GM12878 (cell line): ENCODE measurements at places on chromosomes 2 and 18.
A peak's percentile ranks its signal among the peaks of the same experiment; 100 is the strongest.

GRCh38 chr18:38497266-38497665 is 931.7 kb upstream of the CELF4 start:
- DNase-seq = no peak

DNA sequence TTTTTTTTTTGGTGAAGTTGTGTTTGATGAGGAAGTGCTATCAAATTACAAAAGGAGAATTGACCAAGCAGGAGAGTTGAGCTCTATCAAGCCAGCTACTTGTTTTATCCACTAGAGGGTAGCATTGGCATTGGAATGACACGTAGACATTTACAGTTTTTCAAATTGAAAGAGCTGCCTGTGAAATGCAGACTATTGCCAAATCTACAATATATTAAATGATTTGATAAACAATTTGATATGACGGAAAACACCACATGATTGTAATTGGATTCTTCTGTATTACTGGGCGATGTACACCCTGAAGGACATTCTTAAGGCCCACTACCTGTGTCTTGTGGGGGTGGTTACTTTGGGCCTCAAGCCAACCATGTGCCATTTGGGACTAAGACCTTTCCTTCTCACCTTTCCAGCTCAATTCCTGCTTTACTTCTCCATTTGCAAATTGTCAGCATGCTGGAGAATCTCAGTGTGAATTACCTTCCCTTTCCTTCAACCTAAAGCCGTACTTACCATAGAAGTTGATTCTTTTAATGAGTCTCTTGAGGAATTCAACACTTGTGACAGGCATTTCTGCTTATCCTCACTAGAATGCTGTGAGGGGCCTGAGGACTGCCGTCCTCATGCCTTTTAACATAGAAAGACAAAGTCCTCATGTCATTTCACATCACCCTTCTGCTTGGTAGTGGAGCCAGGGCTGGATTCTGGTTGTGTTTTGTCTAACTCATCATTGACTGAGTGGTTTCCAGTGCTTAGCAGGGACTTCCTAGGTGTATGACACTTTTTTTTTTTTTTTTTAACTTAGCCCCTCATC is 134.8 kb upstream of the THUMPD2 start:
- DNase-seq = peak; percentile 7

- no peak for DNase-seq
Observed at GRCh38 chr2:177665328-177665727, 272.8 kb downstream of the AGPS start.

DNA sequence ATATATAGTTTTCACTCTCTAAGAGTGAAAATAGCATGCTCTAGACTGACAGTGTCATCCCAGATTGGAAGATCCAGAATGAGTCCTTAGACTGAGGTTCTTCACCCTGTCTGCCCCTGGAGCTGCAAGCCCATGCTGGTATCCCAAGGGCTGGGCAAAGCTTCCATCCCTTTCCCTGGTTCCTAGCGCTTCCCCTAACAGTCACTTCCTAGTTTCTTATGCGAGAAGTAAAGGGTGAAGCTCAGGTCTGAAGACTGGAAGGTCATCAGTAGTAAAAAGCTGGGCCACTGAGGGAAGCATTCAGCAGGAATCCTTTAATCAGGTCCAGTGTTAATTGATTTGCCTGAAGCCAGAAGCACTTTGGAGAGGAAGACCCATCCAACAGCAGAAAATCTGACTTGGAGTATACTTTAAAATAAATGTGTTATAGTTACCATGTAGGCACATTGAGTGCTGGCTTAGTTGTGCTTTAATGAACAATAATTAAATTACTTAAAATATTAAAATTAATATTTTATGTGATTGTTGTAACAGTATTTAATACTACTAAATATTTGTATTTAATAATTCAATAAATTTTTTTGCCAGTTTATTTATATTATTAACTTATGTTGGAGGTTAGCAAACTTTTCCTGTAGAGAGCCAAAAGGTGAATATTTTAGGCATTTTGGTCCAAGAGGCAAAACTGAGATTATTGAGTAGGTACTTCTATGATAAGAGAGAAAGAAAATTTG is 237.9 kb downstream of the FHOD3 start:
- no peak for DNase-seq

GRCh38 chr2:12176623-12177454 is 430.4 kb downstream of the LPIN1 start:
- peak; percentile 45 for DNase-seq

DNA sequence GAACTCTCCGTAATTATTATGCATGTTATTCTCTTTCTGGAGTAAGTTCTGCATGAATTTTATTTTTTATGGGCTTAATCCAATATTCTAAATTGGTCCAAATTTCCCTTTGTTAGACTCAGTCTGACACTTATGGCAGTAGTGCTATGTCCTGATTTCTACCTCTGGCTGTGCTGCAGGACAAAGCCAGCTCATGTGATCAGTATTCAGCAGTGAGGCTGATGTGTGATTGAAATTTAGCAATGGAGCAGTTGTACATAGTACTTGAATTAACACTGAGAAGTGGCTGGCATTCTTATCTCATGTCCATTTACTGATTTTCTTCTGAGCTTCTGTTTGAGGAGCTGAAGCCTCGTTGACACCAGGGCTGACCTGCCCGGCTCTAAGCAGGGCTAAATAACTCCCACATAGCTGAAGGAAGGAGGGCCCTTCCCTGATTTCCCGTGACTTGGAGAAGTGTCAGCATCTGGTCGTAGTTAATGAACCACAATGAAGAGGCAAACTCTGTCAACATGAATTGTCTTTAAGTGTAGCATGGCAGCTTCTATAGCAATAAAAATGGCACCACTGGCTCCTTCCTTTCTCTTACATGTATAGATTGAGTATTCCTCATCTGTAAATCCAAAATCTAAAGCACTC is 159.0 kb upstream of the RASGRP3 start:
- DNase-seq = no peak

DNA sequence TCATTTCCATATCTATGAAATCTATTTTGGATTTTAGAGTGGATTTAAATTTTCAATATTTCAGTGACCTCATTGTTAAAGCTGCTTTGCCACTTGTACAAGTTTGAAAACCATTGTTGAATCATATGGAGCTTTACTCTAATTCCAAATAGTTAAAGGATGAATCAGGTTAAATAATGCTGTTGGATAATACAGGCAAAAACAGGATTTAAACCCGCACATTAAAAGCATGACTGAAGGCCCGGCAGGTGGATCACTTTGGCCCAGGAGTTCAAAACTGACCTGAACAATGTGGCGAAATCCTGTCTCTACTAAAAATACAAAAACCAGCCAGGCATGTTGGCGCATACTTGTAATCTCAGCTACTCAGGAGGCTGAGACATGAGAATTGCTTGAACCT is 68.3 kb downstream of the RIF1 start:
- DNase-seq = no peak

GRCh38 chr2:96144481-96145035 is 682 bp downstream of the DUSP2 start:
- DNase-seq = no peak

DNA sequence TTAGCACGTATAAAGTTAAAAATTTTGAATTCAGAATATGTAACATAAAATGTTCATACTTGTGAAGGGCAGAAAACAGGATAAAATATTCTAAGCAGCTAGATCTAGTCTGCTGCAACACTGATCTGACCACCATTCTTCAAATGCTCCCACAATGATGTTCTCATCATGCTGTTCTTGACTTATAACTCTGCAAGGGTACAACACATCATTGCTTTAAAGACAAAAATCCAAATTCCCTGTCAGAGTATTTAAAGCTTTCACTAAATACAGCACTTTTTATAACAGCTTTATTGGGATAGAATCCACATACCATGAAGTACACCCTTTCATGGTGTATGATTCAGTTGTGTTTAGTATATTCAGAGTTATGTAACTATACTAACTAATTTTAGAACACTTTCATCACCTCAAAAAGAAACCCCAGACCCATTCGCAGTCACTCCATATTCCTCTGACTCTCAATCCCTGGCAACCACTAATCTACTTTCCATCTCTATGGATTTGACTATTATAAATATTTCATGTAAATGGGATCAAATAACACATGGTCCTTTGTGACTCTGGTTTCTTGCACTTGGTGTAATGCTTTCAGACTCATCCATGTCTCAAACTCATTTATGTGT is 56.4 kb downstream of the MAP4K3 start:
- DNase-seq = no peak

DNA sequence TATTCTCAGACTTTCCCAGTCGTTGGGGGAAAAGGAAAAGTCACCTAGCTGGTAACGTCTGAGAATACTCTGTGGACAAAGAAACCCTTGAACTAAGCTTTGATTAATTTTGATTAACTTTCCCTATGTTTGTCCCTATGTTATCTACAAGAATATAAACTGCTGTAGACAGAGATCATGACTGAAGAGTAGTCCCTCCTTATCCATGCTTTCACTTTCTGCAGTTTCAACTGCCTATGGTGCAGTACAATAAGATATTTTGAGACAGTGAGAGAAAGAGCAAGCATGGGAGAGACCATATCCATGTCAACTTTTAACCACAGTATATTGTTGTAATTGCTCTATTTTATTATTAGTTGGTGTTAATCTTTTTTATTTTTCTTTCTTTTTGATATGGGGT is 31.8 kb downstream of the TXNL1 start:
- DNase-seq = no peak

DNA sequence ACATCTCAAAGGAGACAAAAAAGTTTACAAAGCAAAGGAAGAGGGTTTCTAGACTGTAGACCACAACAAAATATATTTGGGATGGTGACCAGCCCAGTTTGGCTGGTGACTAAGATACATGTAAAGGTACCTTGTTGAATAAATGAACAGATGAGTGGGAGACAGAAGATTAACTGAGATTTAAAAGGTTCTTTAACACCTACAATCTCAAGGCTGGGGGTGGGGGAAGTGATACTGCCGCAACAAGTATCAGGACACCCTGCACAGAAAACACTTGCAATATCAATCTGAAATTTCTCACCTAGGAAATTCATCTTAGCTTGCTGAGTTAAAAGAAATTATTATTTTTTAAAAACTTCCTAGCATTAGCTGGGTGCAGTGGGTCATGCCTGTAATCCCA is 8.3 kb downstream of the RNF149 start:
- DNase-seq = no peak

DNA sequence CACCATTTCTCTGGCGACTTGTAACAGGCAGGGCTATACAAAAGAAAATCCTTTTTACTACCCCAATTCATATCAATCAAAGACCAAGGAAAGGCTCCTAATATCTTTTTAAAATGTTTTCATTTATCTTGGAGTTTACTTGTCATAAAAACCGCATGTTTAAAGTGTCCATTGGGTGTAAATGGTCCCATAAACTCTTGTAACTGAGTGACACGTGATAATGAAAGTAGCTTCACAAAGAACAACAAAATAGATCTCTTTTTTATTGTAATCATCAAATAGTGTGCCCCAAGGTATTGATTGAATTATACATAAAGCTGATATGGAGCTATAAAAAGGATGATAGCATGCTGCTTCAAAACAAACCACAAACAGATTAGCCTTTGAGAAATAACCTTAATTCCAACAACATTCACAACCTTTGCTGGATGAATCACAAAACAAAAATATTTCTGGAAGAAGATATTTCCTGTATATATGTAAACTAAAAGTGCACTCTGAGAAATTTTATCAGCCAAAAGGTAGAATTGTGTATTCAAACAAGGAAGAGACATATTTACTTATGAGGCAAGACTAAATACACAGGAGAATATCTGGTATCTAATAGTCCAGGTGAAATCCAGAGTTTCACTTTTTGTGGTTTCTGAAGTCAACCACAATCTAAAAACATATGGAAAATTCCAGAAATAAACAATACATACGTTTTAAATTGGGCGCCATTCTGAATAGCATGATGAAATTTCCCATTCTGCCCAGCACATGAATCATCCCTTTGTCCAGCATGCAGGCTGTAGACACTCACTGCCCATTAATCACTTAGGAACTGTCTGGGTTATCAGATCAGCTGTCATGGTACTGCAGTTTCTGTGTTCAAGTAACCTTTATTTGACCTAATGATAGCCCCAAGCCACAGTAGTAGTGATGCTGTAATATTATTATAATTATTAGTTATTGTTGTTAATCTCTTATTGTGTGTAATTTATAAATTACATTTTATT is 237.5 kb downstream of the PIK3C3 start:
- no peak for DNase-seq

GRCh38 chr2:12818416-12819102 is 101.8 kb downstream of the TRIB2 start:
- DNase-seq = no peak

DNA sequence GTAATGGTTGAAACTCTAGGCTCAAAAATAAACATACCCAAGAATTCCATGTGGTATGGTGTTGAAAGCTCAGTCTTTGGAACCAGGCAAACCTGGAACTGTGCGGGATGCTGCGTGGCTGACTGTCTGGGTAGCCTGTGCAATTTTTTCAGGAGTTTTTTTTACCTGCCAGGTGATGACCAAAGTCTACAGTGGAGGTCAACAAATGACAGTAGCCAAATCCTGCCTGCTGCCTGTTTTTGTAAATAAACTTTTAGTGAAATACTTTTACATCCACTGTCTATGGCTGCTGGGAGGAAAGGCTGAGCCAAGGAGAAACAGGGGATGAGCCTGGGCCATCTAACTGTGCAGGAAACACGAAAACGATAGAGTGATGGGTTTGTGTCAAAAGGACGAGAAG is 240.6 kb downstream of the PIEZO2 start:
- no peak for DNase-seq

- DNase-seq = no peak
Observed at GRCh38 chr18:9086015-9086414, 16.5 kb upstream of the NDUFV2 start.

GRCh38 chr2:191321861-191322662 is 76.9 kb downstream of the MYO1B start:
- DNase-seq = no peak

DNA sequence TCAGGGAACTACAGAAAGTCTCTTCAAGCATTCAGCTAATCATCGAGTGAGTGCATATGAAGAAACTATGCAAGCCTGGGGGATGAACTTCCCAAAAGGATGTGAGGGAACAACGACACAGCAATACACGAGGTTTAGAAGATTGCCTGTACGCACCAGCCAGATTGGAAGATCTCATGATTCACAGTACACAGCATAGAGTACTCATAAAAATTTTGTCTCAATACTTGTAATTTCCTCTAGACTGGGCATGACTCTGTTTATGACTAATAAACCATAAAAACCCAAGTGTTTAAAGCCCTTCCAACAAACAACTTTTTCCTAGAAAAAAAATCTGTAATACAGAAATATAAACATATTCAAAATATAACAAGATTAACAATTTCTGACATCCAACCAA is 279.7 kb downstream of the KCNJ3 start:
- no peak for DNase-seq

- DNase-seq = no peak
Observed at GRCh38 chr18:39586741-39587140, 2021.1 kb upstream of the CELF4 start.

- DNase-seq = peak; percentile 85
Observed at GRCh38 chr2:136381722-136382633, 264.0 kb upstream of the CXCR4 start.
